ENCODE measurements at places on chromosomes 5 and 9.

DNA sequence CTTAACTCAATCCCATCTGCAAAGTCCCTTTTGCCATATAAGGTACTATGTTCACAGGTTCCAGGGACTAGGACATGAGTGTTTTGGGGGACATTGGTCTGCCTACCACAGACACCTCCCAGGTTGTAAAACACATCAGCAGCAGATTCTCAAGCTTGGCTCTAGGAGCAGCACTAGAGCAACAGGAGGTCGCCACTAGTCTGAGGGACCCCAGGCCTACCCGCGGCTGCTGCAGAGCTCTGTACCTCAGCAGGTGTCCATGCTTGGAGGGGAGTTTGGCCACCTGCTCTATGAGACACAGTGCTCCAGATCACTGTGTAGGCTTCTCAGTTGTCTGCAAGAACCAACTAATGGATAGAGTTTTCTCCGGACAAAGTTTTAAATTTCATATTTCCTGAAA is 262.2 kb upstream of the ARRDC3 start:
- no peak for DNase-seq

- no peak for DNase-seq
These were observed 672.1 kb upstream of the CHD1 start for GRCh38 chr5:99600952-99601351.

GRCh38 chr5:167658889-167659288 is 632.6 kb upstream of the WWC1 start:
- peak; percentile 21 for DNase-seq

DNA sequence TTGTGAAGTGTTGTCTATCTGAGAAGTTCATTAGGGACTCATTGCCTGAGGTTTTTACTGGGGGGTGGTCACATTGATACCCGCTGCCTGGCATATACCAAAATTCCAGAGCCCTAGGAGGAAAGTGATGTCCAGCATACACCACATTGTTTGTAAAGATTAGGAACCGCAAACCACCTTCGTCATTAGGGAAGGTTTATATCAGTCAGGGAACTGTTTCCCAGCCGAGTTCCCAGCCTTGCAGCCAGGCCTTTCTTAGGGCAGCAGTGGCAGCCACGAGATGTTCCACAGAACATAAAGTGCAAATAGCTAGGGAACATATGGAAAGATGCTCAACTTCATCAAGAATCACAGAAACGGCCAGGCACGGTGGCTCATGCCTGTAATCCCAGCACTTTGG is 40.4 kb upstream of the NRARP start:
- no peak for DNase-seq

DNA sequence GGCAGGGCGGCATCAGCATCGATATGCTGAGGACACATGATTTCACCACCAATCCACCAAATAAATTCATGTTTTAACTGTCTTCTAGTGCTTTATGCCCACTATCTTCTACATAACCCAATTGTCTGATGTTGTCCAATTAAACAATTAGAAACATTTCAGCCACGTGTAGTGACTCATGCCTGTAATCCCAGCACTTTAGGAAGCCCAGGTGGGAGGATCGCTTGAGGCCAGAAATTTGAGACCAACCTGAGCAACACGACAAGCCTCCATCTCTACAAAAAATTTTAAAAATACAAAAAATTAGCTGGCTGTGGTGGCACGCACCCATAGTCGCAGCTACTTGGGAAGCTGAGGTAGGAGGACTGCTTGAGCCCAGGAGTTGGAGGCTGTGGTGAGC is 128.1 kb downstream of the MYO10 start:
- no peak for DNase-seq

DNA sequence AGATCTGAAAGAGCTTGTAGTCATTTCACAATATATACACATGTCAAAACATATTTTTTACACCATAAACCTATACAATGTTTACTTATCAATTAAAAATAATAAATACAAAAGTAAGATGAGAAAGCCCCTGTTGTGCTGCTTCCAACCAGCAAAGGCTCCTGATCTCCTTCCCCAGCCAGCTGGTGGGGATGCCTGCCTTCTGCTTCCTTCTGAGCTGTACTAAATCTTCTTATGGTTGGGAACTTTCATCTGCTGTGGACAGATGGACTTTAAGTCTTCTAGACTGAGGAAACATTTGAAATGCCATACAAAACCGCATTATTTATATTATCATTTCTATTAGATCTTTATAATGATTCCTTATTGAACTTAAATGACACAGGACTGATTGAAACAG is 745.3 kb upstream of the CHD1 start:
- DNase-seq: no peak

- peak; percentile 51 for DNase-seq
These were observed 65.3 kb upstream of the EGFLAM start for GRCh38 chr5:38193015-38193581.

Measured in fibroblast of gingiva (primary cell).